ENCODE measurements at places on chromosomes 11 and 22.

DNA sequence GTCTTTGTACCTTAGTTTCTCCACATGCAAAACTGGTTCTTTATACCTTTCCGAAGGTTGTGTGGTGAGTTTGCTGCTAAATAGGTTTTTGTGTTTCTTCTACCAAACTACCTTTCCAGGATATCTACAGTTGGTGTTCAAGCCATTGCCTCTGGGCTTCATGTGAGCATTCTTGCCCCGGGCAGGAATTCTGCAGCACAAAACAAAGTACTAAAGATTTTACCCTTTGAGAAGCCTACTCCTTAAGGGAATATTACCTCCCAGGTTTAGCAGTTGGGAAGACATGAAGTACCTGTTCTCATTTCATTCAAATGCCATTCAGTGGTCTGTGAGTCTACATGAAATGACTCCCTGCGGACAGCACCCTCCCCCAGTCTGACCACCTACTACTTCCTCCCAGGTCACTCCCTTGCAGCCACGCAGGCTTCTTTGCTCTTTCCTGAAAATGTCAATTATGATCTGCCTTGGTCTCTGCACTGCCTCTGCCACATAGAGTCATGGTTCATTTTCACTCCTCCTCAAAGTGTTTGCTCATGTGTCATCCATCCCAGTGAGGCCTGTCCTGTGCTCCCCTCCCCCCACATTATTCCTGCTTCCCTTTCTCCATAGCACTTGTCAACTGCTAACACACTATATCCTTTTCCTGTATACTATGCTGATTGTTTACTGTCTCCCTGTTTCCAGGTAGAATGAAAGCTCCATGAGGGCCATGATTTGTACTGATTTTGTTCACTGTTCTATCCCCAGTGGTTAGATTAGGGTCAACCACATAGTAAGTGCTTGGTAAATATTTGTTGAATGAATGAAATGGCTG lies 36.9 kb downstream of the PACS1 start:
- no peak for DNase-seq

- DNase-seq = no peak
Measured at GRCh38 chr11:15197696-15198095, 83.0 kb downstream of the INSC start.

DNA sequence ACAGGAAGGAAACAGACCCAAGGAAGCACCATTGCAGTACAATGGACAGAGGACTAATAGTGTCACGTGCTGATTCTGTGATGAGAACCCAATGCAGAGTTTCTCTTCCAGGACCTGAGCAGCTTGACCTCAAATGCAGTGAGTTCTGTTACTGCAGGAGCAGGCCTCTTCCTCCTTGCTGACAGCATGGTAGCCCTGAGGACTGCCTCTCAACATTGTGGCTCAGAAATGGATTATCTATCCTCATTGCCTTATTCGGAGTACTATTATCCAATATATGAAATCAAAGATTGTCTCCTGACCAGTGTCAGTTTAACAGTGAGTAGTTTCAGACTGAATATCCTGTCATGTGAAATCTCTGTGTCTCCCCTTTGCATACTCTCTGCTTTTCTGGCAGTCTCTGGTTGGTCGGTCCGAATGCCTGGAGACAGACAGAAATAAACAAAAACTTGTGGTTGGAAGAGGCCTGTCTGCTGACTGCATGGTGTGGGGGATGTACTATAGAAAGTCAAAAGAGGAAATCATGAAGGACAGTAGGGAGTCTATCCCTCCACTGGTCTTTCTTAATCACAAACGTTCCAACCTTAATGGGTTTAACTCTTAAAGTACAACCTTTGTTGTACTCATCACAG lies 6.9 kb upstream of the MS4A14 start:
- DNase-seq = no peak

GRCh38 chr11:104000798-104001197 lies 35.6 kb upstream of the DDI1 start:
- DNase-seq = no peak

DNA sequence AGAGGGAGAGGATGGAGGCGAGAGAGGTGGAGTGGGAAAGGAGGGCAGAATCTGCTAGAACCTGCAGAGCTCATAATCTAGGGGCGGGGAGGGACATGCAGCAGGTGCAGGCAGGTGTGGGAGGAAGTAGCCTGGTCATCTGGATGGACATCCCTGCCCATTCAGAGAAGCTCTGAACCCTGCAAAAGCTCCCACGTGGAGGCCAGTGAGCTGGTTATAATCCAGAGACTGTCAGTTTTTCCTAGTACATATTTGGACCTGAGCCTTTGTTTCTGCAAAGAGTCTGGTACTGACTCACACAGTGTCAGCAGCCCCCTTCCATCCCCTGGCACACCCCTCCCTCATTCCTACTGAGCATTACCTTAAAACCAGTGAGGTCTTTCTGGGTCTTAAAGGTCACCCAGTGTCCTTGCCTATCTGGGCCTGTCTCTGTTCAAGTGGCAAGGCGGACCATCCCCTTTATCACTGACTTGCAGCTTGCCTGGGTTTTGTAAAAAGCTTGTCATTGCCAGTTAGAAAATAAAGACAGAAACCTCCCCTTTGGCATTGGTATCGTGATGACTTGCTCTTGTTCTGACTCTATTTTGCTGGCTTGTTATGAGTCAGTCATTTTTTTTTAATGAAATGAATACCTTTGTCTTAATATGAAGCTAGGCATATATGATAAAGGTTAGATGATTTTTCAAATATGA lies 26.1 kb downstream of the PTPRJ start:
- no peak for DNase-seq

- no peak for DNase-seq
Measured at GRCh38 chr11:59267196-59267595, 54.5 kb upstream of the MPEG1 start.

DNA sequence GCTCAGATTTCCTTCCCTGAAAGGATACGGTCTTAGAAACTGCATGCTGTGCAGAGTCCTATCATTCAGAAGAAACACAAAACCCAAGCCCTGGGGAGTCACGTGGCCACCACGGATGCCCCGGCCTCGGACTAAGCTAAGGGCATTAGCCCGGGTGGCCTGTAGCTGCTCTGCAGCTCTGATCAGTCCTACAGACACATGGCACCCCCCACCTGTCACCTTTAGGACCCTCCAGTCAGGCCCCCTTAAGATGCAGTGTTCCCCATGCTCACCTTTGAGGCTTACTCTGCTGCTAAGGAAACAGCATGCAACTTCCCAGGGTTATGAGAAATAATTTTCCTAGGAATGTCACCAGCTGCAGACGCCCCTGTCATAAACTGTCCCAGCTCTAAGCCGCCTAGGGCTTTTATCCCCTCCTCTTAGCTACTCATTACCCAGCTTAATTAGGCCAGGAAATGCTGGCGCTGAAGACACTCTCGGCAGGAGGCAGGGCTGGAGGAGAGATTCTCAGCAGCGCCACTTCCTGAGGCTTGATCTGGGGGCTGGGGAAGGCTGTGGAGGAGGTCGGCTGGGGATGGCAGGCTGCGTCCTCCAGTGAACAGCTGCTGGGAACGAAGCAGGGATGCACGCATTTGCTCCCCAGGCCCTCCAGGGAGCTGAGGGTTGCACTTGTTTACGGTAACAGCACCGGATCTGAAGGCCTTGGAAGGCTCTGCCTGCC lies 47.2 kb upstream of the ADA2 start:
- no peak for DNase-seq

GRCh38 chr11:128513915-128514681 lies 73.3 kb downstream of the ETS1 start:
- DNase-seq = no peak

DNA sequence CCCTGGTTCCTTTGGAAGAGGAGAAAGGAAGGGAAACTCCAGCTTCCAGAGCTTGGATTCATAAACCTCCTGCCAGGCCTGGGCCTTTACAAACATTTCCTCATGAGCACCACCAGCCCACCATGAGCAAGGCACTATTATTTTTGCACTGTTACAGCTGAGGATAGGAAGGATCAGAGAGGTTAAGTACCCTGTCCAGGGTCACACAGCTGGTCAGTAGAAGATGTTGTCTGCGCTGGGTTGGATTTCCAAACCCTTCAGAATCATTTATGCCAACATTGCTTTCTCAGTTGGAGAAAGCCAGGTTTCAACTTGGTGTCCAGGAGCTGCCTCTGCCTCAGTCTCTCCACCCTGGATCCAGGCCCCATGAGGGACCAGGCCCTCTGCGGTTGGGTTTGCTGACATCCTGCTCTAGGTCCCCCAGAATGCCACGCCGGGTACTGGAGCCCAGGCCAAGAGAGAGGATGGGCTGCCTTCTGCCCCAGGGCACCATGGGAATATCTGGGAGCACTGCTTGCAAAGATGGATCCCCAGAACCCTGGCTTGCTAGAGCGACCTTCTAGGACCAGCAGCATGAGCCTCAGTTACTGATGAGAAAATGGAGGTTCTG lies 29.7 kb upstream of the SHISAL1 start:
- no peak for DNase-seq

- no peak for DNase-seq
Measured at GRCh38 chr11:45635907-45636306, 29.5 kb downstream of the CHST1 start.

- DNase-seq = no peak
Measured at GRCh38 chr11:97158243-97158642, 768.4 kb downstream of the JRKL start.

GRCh38 chr11:36775130-36775529 lies 177.1 kb upstream of the RAG2 start:
- no peak for DNase-seq

DNA sequence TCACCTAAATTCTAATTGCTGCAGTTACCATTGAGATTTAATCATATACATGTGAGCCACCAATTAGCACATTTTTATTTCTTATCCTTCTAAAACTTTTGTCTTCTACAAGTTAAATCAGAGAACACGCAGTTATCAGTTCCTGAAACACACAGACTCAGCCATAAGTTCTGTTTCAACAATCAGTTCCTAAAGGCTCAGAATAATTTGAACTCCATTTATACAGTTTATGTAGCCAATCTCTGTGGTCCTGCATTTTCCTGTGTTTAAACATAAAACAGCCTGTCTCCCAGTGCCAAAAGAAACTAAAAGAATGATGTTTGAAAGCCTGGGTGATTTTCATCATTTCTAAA lies 2.9 kb downstream of the PLAAT3 start:
- no peak for DNase-seq

GRCh38 chr11:94533696-94534630 lies 9.8 kb upstream of the FUT4 start:
- no peak for DNase-seq

GRCh38 chr22:40070701-40071100 lies 75.9 kb downstream of the FAM83F start:
- no peak for DNase-seq

DNA sequence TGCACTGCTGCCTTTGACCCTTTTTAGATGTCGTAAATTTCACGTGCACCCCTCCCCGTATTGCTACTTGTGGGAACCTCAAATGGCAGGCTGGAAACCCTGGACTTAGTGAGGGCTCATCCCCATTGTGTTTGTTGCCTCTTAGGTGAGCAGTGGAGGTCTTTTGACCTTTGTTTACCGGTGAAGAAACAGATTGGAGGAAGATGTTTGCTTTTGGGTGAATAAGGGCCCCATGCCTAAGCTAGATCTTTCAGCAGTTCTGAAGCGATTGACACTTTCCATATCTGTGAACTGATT lies 782 bp downstream of the SMARCB1 start:
- DNase-seq = no peak

GRCh38 chr11:89490981-89491690 lies at the start of gene NOX4:
NOX4 (minus strand) TSS chr11:89491375; CDS start chr11:89491246, 129 bp downstream.
- no peak for DNase-seq

DNA sequence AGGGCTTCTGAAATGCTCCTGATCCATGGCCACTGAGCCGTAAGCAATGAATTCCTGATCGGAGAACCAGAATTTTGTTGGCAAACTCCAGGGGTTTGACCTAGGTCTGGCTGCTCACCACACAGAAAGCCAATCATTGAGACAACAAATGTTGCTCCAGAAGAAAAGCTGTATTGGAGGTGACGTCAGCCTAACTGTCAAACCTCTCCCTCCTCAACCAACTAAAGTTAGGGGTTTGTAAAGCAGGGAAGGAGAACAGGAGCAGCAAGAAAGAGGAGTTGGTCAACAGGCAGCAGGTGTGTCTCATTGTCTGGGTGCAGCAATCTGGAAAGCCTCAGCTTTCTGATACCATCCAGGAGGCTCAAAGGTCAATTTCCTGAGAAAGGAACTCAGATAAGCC lies 133.7 kb upstream of the SEZ6L start:
- DNase-seq = no peak

DNA sequence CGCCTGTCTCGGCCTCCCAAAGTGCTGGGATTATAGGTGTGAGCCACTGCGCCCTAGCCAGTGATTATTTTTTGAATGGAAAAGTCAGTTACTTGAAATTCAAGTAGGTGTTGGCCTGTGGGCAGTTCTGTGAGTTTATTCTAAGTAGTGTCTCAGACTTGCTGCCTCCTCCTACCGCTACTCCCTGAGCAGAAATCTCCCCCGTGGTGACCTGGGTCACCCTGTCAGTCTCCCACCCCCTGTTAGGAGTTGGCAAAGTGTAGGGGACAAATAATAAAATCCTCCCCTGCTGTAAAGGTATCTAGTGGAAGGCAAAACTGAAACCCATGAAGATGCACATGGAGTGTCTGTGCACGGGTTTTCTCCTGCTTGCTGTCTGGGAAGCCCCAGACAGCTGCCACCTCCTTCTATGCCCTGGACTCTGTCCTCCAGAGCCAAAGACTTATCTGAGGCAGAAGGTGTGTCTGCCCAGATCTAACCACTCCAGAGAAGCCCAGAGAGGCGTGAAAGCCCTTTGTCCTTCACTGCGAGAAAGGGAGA lies 26.3 kb downstream of the SNAP29 start:
- DNase-seq = no peak

GRCh38 chr11:73270016-73270854 lies 1.9 kb upstream of the P2RY6 start:
- DNase-seq = no peak

DNA sequence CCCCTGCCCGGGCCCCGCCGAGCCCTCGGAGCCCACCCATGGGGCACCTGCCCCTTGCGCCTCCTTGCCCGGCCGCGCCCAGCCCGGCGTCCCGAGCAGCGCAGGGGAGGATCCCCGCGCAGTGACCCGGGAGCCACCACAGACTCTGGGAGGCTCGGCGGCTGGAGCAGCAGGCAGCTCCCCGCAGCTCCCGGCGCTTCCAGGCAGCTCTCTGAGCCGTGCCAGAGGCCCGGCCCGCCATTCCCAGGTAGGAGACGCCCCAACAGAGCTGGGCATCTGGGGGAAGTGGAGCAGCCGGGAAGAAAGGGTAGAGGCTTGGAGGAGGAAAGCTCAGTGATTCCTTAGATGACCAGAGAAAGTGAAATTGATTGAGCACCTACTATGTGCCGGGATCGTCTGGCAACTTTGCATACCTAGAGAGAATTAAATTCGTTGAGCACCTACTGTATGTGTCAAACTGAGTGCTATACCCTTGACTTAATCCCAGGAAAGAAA lies 670 bp downstream of the RASD2 start:
- DNase-seq = no peak

GRCh38 chr11:61290905-61291690 lies 4.0 kb downstream of the VWCE start:
- no peak for DNase-seq

DNA sequence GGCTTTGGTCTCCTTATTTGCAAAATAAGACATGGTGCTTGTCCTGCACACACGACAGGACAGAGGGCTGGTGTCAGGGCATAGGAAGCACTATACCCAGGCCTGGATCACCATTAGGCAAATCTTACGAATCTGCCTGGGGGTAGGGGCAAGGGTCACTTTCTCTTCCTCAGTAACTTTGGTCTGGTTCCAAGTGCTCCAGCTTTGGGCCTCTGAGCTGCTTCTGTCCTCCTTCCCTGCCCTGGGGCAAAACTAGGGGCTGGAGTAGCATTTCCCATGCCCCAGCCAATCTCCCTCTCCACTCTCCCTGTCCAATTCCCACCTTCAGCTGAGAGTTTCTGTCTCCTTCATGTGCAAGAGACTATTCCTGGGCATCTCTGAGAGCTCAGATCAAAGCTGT lies 123.7 kb upstream of the NECTIN1 start:
- no peak for DNase-seq
